T-helper 9 cell (primary cell): ENCODE measurements at places on chromosomes 3 and 15.
A peak's percentile ranks its signal among the peaks of the same experiment; 100 is the strongest.

GRCh38 chr15:25052191-25052999 is 97.6 kb downstream of the SNRPN start:
- no peak for DNase-seq

GRCh38 chr3:59234884-59235633 is 185.2 kb upstream of the CFAP20DC start:
- DNase-seq = no peak

DNA sequence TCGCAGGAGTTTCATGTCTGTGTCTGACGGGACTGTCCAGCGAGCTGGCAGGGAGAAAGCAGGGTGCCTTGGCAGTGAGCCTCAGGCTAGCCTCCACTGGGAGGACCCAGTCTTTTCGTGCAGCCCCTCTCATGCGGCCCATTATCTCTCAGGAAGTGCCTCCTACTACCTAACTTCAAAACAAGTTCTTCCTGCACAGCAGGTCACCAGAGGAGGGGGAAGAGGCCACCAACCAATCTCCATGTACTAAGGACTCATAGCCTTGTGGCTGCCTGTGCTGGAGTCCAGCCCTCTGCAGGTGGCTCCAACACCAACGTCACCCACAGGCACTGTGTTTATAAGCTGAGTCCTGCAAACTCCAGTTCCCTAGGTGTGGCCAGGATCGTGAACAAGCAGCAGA is 4.8 kb downstream of the VIPR1 start:
- DNase-seq = no peak

DNA sequence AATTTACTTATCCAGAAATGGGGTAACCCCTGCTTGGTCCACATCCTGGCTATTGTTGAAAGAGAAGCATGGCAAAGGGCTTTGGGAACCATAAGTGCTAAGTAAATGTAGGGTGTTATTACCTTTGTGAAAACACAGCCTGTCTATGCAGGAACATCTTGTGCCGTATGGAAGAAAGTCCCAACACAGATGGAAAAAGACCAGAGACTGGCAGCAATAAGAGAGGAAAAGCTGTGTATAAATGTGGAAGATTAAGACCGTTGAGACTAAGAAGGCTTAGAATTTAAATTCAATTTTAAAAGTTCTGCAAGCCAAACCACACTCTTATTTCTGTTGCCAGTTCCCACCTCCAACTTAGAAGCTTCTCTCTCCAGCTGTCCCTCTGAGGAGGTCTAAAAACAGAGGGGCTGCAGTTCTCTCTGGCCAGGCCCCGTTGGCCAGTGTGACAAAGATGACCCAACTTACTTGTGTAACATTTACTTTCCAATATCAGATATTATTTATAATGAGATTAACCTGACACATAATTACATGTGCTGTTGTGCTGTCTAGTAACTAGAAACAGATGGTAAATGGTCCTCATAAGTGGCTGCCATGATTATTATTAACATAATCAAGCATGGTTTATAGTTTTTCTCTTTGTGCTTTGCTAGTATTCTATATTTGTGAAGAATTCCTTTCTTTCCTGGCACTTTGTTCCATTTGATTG is 7.0 kb downstream of the MINDY4B start:
- DNase-seq = no peak

DNA sequence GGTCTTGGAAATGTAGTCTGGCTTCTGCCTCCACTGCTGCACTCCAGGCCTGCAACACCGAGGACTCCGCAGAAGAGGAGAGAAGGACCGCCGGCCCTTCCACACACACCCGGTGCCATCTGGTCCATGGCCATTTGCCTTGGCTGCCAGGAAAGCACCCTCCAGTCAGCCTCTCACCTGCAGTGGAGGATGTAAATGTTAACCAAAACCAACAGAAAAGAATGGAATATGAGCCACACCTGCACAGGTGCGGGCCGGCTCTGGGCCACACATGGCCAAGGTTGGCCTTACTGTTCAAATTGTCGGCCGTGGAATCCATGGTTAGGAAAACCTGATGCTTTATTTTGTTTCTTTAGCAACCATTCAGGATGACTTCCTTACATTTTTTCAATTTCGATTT is 178.3 kb upstream of the C2CD4B start:
- no peak for DNase-seq

- no peak for DNase-seq
Observed at GRCh38 chr15:92933831-92934230, 33.7 kb downstream of the CHD2 start.

GRCh38 chr3:8982509-8982908 is 19.2 kb upstream of the RAD18 start:
- no peak for DNase-seq

DNA sequence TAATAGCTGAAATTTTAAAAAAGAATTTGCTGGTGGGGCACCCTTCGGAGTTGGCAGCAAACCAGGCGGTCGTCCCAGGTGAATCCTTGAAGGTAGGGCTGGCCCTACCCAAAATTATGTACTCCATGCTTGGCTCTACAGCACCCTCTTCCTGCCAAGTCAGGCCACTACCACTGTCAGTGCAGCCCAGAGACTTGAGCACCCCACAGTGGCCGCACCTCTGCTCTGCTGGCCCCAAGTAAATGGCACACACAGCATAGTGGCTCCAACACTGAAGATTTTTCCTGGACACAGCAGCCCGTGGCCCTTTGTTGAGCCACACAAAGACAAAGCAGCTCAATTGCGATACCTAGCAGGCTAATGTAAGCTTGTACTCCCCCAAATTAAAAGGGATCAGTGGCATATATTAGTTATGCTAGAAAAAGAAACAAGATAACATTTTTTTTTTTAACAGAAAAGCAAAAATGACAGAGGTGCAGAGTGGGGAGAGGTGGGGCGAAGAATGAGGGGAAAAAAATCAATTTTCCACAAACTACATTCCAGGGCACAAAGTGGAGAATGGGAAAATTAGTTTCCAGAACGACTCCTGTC is 250.5 kb downstream of the UACA start:
- DNase-seq = peak; percentile 29

DNA sequence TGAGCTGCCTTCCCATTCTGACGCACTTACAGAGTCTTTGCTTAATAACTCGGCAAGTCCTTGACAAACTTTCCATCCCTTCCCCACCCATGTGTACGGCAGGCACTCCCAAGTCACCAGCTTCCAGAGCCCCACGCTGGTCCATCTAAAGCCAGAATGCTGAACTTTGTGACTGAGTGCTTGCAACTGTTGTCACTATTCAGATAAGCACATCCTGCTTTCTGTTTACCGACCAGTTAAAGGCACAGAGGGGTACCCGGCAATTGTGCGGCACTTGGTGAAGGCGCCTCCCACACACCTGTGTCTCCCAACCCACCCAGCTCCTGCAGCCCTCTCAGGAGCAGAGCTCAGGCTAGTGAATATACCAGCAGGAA is 430.6 kb downstream of the FOXP1 start:
- DNase-seq = no peak

GRCh38 chr3:13018043-13018451 is 55.2 kb downstream of the IQSEC1 start:
- no peak for DNase-seq

DNA sequence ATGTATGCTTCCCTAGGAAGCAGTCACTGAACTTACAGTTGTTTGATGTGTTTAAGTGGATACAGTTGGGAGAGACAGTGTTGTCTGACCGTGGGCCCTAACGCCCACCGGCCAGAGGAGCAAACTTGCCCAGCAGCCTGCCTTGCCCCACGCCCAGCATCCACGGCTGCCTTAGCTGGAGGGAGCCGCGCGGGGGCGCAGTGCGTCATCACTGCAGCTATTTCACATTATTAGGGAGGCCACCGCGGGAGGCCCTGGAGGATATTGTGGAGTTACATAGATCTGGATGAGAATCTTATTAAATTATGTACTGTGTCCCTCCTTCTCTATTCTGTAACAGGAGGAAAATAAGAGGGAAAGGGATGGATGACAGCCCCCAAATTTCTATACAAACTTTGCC is 267.2 kb downstream of the GABRG3 start:
- no peak for DNase-seq

GRCh38 chr3:191385101-191385500 is 54.8 kb upstream of the UTS2B start:
- DNase-seq = no peak

DNA sequence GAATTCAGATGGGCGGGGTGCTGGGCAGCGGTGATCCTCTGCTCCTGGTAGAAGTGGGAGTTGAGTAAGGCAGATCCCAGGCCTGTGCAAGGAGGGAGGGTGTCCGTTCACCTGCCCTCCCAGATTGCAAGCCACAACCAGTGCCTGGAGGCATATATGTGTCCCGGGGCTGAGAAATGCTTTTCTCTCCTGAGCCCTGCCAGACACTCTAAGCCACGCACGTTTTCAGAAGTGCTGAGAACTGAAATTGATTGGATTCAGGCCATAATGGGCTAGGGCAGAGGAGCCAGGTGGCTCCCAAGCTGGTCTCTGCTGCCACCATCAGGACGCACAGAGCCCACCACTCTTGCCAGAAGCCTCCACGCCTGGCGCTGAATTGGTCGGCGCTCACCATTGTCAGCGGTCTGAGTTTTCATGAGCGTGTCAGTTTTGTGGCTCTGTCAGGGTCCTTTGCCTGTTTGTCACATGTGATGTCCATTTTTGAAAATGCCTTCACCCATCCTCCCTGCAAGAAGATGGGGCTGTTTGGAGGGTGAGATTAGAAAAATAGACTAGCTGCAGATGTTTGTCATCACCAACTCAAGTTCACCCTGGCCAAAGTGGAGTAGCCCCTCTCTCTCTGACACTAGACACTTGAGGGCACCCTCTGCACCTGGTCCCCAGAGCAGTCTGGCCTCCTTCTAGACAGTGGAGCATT is 15.4 kb upstream of the BFSP2 start:
- DNase-seq = no peak

DNA sequence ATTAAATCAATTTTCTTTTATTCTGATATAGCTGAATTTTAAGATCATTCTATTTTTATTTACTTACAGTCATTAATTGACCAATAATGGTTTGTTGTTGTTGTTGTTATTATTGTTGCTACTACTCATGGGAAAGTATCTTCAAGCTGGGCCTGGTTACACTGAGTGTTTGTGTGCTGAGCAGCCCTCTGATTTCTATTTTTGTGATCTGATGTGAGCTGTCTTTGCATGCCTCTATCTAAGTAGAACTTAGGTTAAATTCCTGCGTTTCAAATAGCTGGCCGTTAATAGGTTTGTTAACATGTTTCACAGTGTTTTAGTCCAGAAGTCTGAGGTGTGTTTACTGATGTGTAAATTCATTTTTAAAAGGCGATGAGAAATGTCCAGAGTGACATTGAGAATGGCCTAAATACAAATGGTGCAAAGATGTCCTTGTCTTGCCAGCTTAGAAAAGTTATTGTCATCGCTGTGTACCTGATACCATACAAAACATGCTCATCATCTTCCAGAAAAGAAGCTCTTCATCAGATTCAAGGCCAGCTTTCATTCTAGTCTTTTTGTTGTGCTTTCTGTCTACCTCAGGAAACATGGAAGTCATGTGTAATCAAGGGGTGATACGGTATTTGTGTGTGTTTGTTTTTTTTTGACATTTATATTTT is 15.8 kb downstream of the ARIH2 start:
- DNase-seq = no peak

GRCh38 chr3:65746848-65747247 is 291.9 kb downstream of the MAGI1 start:
- DNase-seq = no peak

DNA sequence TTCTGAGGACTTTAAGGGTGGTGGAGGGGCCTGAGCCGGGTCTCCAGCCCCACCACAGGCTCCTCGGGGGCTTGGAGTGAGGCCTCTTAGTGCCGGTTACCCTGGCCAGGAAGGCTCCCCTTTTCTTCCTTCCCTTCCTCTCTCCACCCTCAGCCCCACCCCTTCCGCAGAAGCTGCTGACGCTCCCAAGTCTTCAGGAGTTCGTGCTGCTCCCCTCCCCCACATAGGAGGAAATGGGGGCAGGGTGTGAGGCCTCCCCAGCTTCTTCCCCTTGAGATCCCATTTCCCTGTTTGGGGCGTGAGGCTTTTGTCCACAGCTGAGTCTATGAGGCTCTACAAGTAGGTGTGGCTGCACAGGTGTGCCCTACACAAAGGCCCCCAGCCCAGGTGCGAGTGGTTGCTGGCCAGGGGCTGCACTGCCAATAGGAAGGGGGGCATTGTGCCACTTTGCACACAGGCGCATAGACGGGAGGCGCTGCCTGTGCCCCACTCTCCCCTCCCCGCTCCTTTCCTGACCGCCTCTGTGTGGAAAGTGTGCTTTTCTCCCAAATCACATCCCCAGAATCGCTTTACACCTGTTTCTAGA is 915 bp upstream of the CALML4 start:
- DNase-seq = no peak

GRCh38 chr3:9246189-9246588 is 3.3 kb downstream of the SRGAP3 start:
- DNase-seq = no peak

DNA sequence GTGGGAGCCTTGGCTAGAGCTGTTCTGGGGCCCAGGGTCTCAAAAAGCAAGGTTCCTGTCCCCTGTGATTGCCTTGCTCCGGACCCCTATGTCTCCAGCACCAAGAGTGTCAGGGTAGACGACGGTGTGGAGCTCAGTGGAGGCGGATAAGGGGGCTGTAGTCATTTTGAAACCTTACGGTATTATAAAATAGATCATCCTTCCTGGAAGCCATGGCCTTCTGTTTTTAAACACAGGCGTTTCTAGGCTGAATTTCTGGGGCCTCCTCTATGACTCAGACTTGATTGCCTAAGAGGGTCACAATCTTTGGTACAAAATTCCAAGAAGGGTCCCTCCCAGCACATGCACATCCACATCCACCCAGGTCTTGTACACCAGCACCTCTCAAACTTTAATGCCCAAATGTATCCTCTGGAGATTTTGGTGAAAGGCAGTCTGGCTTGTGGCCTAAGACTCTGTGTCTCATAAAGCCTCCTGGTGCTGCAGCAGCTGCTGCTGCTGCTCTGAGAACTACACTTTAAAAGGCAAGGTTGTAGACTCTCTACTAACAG is 70.5 kb upstream of the XCR1 start:
- DNase-seq = no peak

- DNase-seq = no peak
Observed at GRCh38 chr15:69546182-69546581, 93.6 kb downstream of the RPLP1 start.

DNA sequence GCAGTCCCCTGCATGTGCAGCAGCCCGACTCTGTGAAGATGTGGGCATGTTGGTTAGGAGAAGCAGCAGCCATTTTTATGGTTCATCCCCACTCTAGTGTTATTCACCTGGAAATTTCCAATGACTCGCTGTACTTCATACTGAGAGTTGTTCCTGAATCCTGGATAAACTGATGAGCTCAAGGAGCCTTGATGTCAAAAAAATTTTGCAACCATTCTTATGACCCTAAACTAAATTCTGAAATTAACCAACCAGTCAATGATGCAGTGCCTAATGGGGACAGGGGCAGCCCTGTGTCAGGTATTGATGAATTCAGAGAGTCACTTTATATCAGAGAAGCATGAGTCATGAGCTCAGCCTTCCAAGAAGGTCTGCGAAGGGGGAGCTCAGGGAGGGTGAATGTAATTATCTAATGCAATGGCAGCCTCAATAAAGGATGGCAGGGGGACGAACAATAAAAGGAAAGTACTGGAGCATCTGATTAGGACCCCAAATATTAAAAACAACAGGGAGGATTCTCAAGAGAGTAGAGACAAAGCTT is 108.4 kb upstream of the VEPH1 start:
- DNase-seq = no peak

GRCh38 chr15:33068511-33068990 is 126.0 kb downstream of the FMN1 start:
- no peak for DNase-seq
